ENCODE measurements at places on chromosomes 1 and 21. TPM values are rescaled to one million over a fixed set of nuclear protein-coding genes. Genes with fewer than 3 reads are reported as not detected.

COX20 gene
- 74.8 TPM for total RNA-seq

WLS gene
- 154 TPM for total RNA-seq

LCE1E gene
- not detected for total RNA-seq

MIXL1 gene
- not detected for total RNA-seq

S100A16 gene
- total RNA-seq, result 33.2 TPM

DNA sequence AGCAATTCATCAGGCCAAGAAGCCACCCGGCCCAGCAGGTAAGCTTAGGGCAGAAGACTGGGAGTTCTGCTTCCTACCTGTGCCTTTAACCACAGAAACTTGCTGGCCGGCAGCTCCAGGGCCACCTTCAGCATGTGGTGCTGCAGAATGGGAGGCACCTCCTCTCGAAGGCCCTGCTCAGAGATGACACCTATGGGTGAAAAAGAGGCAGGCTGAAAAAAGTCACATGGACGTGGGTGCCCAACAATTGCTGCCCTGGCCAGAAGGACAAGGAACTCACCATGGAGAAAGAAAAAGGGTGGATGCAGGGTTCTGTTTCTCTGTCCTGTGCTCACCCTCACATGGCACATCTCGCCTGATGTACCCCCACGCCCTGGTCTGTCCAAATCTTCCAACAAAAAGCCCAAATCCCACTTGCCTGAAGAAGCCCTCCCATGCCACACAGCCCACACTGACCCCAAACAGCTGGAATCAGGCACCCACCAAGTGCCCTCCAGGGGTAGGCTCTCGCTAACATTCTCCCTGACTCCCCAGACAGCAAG, 33.0 kb downstream of the URB1 start:
- DNase-seq, result no peak

GRCh38 chr1:158992787-158993312, 16.9 kb upstream of the IFI16 start:
- no peak for DNase-seq

DNA sequence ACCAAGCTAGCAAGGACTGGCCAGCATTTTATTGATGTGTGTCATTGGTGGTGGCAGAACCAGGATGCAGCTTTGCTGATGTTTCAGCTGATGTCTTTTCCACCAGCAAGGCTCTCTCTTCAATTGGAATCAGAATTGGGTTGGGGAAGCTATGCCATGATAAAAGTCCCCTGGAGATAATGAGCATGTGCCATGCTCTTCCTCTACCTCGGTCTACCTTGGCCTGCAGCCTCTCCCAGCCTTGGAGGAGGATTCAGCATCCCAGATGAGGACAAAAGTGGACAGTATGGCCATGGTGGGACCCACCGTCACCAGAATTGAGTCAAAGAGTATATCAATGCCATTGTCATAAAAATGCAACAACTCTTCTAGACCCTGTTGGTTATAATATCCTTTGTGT, 8.6 kb downstream of the AVPR1B start:
- DNase-seq, result no peak

GRCh38 chr1:97791251-97791650, 129.6 kb downstream of the DPYD start:
- no peak for DNase-seq

GRCh38 chr1:30099587-30100523, 623.5 kb downstream of the MATN1 start:
- DNase-seq, result no peak

DNA sequence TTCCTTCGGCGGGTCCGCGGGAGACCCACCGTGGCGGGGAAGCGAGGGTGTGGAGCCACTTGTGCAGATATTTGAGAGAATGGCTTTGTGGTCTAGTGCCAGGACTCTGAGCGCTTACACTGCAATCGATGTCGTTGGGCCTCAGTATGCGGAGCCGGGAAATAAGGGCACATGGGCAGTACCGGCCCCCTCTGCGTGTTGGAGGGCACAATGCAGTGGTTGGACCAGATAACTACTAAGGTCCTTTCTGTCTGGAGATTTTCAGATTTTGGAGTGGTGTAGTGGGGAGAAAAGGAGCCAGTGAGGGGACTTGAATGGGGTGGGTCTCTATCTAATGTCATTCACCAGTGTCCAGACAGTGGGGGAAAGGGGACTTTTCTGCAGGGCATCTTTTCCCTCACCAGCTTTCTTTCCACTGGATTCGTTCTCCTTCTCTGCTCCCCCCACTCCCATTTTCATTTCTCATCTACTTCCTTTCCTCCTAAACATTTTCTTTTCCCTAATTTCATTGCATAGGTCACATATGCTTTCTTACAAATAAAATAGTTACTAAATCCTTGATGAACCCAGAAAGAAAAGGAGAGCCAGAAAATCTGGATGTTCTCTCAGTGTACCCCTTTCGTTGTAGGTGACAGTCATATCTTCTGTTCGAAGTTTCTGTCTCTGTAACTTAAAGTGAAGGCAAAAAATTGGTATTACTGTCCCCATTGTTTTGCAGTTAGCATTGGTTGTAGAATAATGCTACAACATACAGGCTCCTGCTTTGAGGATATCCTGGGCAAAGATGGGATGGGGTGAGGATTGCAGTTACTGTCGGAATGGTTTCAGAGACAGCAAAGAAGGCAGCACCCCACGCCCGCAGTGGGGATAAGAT, 1.4 kb downstream of the ATF3 start:
- no peak for DNase-seq

- no peak for DNase-seq
Measured at GRCh38 chr1:226579781-226580323, 31.3 kb downstream of the STUM start.

DNA sequence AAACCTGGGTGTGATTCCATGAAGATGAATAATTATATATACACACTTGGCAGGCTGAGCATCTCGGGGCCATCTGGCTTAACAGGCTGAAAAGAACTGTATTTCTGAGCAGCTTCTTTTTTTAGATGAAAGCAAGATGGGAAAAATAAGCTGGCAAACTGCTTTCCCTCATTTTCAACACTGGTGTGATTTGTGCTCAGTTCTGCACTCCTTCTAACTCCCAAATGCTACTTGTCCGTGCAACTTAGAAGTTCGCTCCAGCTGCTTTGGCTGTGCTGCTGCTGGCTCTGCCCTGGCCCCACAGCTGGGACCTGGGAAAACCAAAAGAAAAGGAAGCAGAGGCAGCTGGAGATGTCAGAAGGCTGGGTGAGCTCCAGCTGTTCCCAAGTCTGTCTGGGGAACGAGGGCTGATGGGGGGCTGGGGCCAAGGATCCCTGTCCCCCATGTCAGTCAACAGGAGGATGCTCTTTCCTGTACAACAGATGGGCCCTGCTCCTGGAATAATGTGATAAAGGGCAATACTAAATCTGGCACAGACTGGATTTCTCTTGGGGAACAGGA, 44.9 kb downstream of the PAFAH2 start:
- DNase-seq, result no peak

GRCh38 chr21:43937891-43938309, 72.9 kb downstream of the AGPAT3 start:
- DNase-seq, result no peak

- DNase-seq, result no peak
Measured at GRCh38 chr1:148290881-148291280, 138.8 kb upstream of the NBPF11 start.

DNA sequence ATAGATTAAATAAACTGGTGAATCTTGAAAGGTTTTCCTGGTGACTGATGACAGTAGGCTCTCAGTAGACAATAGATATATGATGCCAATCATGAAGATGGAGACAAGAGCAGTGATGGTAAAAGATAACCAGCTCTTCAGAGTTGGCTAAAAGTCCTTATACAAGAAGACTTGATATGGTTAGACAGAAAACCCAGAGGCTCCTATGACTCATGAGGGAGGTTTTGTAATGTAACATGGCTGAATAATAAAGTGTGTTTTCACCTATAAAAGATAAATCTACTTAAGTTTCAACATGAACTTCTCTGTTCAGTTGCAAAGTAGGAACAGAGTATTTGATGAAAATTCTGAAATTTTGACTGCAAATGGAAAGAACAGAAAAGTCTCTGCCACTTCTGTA, 12.7 kb upstream of the CRNN start:
- no peak for DNase-seq

- DNase-seq, result no peak
Measured at GRCh38 chr1:24415910-24416665, 486 bp downstream of the NIPAL3 start.

- no peak for DNase-seq
Measured at GRCh38 chr1:116667078-116667574, 407 bp downstream of the IGSF3 start.

All from esophagus muscularis mucosa (tissue), 4 donors.